Smooth muscle cell of bladder (primary cell): ENCODE measurements at places on chromosomes 4 and X. TPM values are rescaled to one million over a fixed set of nuclear protein-coding genes. Genes with fewer than 3 reads are reported as not detected.

Gene TLR6
- 0.92 and 1.4 TPM in 2 replicates for total RNA-seq

Gene PNMA6A
- 1.6 and 3.2 TPM in 2 replicates for total RNA-seq

Gene PABPC5
- total RNA-seq: 1.1 and 1.6 TPM in 2 replicates

Gene GPR34
- total RNA-seq: not detected in 2 replicates

Gene ARMCX4
- 4.1 and 4.8 TPM in 2 replicates for total RNA-seq

Gene TCEANC
- total RNA-seq: 3.6 and 4.2 TPM in 2 replicates

Gene FAM236D
- not detected in 2 replicates for total RNA-seq

Gene CT45A2
- total RNA-seq: not detected in 2 replicates

Gene DKK2
- total RNA-seq: 0.09 TPM in 1 of 2 replicates, not detected in the other

Gene IGFBP7
- total RNA-seq: 255 and 405 TPM in 2 replicates

Gene GLRB
- total RNA-seq: 5.8 and 10.2 TPM in 2 replicates

Gene PGRMC1
- 133 and 143 TPM in 2 replicates for total RNA-seq

Gene MSN
- 104 and 106 TPM in 2 replicates for total RNA-seq

Gene STATH
- total RNA-seq: 0.14 TPM in 1 of 2 replicates, not detected in the other

Gene IL13RA2
- total RNA-seq: 440 and 612 TPM in 2 replicates

Gene CXorf49
- total RNA-seq: not detected in 2 replicates

Gene CCNB3
- under 0.01 and 0.09 TPM in 2 replicates for total RNA-seq

Gene POLN
- 2.3 and 4.0 TPM in 2 replicates for total RNA-seq

Gene BTC
- total RNA-seq: 0.18 and 0.43 TPM in 2 replicates

Gene GDPD2
- total RNA-seq: not detected in 2 replicates

Gene FGF16
- under 0.01 and 0.09 TPM in 2 replicates for total RNA-seq

Gene NBDY
- total RNA-seq: 3.8 and 5.3 TPM in 2 replicates

Gene SAGE1
- under 0.01 TPM in 1 of 2 replicates, not detected in the other for total RNA-seq

Gene PROM1
- under 0.01 TPM in 1 of 2 replicates, not detected in the other for total RNA-seq

Gene LPAR4
- total RNA-seq: 0.09 TPM in 1 of 2 replicates, not detected in the other
